SHP77 (cell line): ENCODE measurements at places on chromosomes 3 and 15.

DNA sequence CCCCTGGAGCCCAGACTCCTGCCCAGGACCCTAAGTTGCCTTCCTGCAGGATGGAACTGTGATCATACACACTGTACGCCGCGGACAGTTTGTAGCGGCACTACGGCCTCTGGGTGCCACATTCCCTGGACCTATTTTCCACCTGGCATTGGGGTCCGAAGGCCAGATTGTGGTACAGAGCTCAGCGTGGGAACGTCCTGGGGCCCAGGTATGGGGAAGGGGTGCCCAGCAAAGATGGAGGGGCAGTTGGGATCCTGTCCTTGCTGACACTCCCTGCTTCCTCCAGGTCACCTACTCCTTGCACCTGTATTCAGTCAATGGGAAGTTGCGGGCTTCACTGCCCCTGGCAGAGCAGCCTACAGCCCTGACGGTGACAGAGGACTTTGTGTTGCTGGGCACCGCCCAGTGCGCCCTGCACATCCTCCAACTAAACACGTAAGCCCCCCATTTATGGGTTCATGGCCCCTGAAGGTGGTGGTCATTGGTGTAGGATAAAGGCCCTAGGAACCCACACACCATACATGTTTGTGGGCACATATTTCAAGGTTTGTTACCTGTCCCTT lies 28.8 kb downstream of the NBEAL2 start:
- DNase-seq: no peak

GRCh38 chr15:25987638-25988037 lies 124.5 kb upstream of the ATP10A start:
- no peak for DNase-seq

- peak; percentile 47 for DNase-seq
Measured at GRCh38 chr3:157130467-157131251, 29.3 kb downstream of the CCNL1 start.

GRCh38 chr3:82641701-82642100 lies 880.3 kb upstream of the GBE1 start:
- no peak for DNase-seq

DNA sequence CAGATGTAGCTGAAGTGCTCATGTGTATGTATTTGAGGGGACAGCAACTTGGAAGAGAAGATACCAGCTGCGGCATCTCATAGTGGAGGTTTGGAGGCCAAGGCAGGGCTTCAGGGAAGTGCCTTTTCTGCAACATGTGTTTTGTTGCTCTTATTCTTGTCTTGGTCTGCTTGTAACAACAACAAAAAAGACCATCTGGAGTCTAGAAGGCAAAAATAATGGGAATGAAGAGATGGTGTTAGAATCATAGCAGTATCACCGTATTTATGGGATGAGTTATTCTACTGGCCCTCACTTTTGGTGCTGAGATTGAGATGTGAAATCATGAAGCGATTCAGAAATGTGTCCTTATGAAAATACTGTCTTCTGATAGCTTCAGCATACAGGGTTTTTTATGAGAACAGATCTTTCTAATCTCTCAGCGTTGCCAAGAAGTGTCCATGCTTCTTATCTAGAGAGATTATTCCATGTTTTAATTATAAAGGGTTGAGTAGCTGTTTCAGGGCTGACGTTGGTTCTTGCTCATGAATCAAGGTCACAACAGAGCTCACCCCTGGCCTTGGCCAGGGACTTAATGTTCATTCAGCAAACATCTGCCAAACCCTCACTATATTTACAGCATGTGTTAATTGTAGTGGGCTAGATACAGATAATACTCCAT lies 58.0 kb downstream of the ITPR1 start:
- no peak for DNase-seq
